ENCODE measurements at places on chromosomes 6 and 20.

GRCh38 chr6:49826743-49827406, 39.5 kb downstream of the CRISP1 start:
- no peak for DNase-seq

DNA sequence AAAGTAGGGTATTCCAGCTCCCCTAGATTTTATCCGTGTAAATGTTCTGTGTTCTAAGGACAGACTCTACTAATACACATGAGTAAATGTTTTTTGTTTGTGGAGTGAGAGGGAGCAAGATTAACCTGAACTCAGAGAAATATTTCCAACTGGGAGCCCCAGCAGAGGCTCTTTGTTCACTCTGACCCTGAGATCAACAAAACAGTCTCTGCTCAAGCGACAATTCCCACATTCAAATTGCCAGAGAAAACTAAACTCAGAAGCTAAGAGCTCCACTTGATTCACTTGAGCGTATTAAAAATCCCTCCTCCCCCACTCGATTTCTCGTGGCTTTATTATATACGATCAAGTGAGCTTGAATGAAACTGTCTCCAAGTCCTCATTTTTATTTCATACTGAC, 413.9 kb upstream of the JARID2 start:
- DNase-seq = no peak

GRCh38 chr20:36975099-36975818, 23.8 kb upstream of the SAMHD1 start:
- peak; percentile 1 for DNase-seq

DNA sequence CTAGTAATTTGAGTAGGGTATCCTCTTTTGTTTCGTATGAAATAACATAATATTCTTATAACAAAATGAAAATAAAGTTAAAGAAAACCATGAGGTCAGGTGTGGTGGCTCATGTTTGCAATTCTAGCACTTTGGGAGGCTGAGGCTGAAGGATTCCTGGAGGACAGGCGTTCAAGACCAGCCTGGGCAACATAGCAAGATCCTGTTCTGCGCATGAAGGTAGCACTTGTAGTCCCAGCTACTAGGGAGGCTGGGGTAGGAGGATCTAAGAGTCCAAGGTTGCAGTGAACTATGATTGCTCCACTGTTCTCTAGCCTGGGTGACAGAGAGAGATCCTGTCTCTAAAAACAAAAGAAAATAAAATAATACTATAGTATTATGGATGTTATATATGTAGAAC, 145.6 kb downstream of the PDSS2 start:
- no peak for DNase-seq

DNA sequence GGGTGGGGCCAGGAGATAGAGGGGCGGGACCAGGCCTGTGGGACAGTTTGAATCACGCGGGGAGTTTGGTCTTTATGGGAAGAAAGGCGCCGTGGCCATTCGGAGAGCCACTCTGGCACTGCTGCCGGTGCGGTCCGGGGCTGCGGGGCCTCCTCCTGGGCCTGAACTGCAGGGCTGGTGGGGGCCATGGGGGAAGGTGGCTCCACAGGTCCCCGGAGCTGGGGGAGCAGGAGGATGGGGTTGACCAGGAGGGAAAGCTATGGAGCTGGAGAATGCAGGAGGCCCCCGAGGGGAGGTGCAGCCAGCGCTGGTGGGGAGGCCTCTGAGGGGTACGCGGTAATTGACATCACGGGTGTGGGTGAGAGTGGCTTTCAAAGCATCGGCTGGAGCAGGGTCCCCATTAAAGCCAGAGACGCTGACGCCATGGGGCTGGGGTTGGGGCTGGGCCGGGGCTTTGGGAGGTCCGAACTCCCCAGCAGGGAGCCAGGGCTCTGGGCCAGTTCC, 1.8 kb upstream of the BHLHE23 start:
- DNase-seq = no peak

DNA sequence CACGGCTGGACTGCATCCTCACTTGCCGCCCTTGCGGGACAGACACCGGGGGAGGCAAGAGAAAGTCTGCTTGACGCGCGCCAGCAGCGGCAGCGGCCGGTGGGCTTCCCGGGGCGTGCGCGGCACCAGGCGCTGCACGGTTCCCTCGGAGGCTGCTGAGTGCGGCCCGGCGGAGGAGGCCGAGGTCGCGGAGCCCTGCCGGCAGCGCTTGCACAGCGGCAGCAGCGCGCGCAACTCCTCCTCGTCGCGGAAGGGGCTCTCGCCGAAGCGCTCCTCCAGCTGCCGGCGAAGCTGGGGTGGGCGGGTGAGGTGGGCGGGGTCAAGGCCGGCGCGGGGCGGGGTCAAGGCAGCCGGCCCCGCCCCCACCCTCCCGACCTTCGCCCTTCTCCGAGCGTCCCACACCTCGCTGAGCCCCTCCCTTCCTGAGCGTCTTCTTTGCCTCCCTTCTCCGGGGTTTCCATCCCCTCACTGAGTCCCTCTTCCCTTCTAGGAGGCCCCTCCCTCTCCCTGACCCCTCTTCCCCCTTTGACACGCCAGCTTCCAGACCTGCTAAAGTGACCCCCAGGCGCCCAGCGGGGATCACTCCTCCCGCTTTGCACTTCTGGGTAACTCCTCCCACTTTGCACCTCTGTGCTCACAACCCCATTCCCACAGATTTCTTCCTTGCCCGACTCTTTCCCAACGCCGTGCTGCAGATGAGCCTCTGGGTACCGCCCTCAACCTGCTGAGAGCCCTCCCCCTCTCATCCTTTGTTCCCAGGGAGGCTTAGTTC, 8.8 kb downstream of the DUSP15 start:
- peak; percentile 57 for DNase-seq

GRCh38 chr20:22346716-22347115, 237.7 kb downstream of the FOXA2 start:
- DNase-seq = no peak

DNA sequence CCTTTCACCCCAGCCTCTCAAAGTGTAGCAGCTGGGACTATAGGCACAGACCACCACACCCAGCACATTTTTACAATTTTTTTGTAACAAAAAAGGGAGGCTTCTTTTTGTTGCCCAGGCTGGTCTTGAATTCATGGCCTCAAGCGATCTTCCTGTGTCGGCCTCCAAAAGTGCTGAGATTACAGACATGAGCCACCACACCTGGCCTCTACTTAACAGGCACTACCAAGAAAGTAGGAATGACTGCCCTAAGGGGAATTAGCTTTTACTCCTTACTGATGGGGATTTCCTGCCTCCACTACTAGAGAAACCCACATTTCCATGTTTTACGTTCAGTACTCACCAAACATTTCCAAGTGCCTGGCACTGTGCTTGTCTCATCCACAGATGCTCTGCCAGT, 109.6 kb downstream of the CARMIL1 start:
- no peak for DNase-seq

DNA sequence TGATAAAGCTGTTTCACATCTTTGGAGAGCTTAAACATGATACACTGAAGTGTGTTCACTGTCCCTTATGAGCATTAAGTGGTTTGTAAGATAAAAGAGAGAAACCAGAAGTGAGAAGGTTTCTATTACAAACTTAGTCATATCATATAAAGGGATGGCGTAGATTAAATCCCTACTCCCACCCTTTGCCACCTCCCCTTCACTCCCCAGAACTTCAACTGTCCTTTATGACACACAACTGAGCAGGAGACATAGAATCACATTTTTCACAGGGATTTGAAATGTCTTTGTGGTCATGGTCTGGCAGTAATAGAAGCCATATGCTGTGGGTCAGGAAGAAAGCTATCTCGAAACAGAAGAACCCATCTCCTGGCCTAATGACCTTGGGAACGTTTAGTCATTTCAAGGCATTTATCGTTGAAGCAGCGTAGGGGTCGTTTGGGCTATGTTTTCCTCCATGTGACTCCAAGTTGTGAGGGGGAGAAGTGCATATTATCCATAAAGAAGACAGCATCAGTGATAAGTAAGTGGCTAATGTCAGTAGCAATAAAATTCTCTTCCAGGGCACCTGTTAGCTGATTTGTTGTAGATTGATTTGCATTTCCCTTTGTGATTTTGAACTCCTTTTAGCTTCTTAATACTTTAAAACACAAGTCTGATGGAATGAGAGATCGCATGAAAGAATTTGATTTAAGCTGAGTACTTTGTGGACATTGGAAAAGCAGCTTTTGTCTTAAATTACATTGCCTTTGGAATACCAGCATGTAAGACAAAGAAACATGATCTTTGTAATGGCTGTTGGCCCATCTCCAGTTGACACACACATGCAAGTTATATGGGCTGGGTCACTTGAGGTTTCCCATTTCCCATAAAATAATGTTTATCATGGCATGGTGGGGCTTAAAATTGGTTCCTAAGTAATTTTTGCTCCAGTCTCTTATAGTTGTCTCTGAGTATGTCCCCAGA, 501.5 kb upstream of the FLRT3 start:
- no peak for DNase-seq

- no peak for DNase-seq
Measured at GRCh38 chr6:89489078-89489477, 56.1 kb downstream of the ANKRD6 start.

- no peak for DNase-seq
Measured at GRCh38 chr6:80872951-80873308, 766.5 kb downstream of the BCKDHB start.

GRCh38 chr6:88377976-88378568, 211.9 kb upstream of the CNR1 start:
- no peak for DNase-seq

DNA sequence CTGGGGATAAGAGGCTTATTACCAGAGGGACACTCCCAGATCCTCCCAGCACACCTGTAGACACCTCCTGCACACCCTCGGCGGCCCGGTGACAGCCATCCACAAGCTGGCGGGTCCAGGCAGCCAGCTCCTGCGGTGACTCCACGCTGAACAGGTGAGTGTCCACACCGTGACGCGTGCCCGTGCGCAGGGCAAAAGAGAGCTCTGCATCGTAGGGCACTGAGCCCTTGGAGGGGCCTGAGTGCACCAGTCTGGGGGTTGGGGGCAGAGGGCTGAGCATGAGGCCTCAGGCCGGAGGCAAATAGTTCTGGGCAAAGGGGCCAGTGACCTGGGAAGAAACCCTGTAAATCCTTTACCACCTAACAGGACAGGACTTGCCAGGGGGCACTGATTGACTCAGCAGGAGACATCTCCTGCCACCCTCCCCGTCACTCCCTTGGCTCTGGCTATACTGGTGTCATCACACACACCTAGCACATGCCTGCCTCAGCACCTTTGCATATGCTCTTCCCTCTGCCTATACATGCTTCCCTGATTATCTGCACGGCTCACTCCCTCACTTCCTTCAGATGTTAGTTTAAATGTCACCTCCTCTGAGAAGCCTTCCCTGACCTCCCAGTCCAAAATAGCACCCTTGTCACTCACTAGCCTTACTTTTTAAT, 8.9 kb upstream of the CDK5RAP1 start:
- no peak for DNase-seq

DNA sequence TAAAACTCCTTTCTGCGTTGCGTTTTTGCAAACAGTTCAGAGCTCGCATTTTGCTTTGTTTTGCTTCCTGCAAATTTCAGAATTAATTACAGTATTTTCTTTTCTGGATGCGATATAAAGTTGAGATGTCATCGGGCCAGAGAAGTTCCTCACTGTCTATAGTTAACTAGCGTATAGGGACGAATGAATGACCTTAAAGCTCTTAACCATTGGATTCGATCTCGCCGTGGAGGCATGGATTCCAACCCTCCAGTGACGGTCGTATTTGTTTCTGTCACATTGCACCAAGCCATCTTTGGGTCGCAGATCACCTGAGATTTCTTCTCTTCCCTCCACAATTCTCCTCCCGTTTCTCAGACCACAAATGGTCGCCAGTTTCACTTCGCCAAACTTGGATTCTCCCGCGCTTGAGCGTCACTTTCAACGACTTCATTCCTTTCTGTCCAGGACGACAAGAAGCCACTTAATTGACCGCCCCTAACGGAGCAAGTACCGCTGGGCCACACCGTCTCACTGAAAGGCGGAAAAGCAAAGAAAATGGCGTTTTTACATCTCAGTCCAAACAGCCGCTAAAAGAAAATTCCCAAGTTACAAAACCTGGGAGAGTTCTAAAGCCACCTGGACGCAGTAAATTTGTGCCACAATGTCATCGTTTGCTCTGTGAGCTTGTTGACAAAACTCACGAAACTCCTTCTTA, 85.3 kb upstream of the ZNF184 start:
- DNase-seq = no peak

GRCh38 chr6:334536-335510, 42.5 kb downstream of the DUSP22 start:
- DNase-seq = no peak

- DNase-seq = no peak
Measured at GRCh38 chr6:2693231-2693630, 57.5 kb downstream of the MYLK4 start.

- no peak for DNase-seq
Measured at GRCh38 chr6:170140129-170140528, 150.7 kb downstream of the DLL1 start.

DNA sequence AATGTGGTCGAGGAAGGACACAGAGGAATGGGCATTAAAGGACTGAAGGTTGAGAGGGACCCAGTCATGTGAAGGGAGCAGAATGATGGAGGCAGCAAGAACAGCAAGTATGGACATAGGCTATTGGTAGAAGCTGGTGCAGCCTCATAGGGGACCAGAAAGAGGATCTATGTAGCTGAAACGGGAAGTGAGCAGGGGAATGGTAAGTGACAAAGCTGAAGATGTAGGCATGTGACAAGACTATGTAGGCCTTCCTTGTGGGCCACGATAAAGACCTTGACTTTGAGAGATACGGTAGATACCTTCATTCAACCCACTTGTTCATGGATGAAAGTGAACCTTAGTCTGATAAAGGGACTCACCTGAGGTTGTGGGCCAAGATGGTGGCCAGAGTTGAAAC, 3.5 kb downstream of the CTNNBL1 start:
- DNase-seq = no peak

DNA sequence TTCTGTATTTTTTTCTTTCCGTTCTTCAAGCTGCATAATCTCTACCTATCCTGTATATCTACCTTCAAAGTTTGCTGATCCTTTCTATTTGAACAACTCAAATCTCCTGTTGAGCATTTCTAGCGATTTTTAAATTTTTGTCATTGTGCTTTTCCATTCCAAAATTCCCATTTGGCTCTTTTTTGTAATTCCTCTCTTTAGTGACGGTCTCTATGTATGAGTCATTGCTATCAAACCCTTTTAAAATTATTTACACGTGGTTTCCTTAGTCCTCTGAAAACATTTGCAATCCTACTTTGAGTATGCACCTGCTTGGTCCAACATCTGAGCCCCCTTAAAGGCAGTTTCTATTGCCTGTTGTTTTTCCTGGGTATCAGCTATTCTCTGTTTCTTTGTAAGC, 100.5 kb upstream of the FOXC1 start:
- DNase-seq = no peak

- DNase-seq = no peak
Measured at GRCh38 chr20:38674765-38675133, 49.5 kb upstream of the SLC32A1 start.

DNA sequence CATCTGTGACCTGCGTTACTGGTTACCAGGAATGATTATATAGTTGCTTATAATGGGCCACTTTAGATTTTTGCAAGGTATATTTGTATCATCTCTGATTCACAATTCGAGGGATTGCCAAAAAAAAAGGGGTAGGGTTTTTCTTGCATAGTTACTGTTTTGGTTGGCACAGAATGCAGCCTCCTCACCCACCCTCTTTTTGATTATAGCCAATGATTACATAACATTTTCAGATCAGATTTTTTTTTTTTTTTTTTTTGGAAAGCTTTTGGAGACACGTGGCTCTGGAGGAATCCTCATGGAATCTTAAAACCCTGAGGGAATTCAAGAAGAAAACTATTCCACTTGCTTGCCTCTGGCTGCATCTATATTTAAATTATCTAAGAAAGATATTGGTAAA, 53.7 kb downstream of the UST start:
- DNase-seq = no peak

GRCh38 chr6:161462148-161462547, 188.3 kb upstream of the AGPAT4 start:
- no peak for DNase-seq

Measured in activated naive CD4-positive, alpha-beta T cell (primary cell).